ENCODE measurements at places on chromosomes 5 and 9.

DNA sequence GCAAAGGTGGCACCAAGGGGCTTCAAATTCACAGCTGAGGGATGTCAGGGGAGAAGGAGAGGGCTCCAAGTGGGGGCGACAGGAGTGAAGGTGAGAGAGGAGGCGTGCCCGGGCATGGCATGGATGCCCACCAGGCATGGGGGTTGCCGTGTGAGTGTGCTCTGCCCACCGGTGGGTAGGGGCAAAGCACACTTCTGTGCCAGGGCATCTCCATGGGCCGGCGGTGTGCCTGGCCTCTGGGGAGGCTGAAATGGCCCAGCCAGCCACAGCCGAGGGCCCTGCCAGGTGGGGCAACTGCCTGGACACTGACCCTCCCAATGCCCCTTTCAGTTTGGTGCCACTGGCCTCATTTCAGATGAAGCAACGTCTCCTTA, 14.0 kb upstream of the RNU6ATAC start:
- no peak for DNase-seq

GRCh38 chr5:172805736-172806255, 28.3 kb upstream of the ERGIC1 start:
- DNase-seq = no peak

- DNase-seq = no peak
These were observed 98.0 kb downstream of the PLPPR1 start for GRCh38 chr9:101126556-101126955.

DNA sequence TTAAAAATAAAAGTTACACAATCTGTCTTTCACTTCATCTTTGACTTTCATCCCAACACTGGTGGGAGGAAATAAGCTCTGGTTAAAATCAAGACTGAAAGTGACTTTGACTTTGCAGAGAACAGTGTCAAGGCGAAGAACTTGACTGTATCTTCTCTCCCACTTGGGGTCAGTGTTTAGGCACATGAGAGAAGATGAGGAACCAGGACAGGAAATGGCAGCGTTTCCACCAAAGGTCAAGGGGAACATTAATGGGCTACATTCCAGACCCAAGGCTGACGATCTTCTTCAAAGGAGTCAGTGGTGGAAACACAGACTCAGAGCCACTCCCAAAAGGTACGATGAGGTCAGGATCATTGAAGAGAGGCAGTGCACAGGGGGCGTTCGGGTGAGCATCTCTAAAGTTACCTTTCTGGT, 409.5 kb downstream of the ARHGEF28 start:
- DNase-seq = peak; percentile 47

DNA sequence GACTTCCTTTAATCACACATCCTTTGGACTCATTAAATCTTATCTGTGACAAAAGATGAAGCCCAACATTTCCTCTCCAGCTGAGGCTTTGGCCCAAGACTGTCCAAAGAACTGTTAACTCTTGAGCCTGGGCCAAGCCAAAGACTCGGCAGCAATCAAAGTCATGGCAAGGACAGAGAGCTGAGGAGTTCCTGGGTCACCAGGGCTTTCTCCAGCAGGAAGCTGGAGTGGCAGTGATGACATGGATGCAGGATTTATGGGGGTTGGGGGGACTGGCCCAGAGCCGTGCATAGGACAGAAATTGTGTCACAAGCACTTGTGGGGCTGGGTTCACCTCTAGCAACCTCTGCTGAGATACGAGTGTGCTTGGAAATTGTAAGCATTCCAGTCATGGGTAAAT, 440.3 kb downstream of the PLK2 start:
- DNase-seq = no peak

DNA sequence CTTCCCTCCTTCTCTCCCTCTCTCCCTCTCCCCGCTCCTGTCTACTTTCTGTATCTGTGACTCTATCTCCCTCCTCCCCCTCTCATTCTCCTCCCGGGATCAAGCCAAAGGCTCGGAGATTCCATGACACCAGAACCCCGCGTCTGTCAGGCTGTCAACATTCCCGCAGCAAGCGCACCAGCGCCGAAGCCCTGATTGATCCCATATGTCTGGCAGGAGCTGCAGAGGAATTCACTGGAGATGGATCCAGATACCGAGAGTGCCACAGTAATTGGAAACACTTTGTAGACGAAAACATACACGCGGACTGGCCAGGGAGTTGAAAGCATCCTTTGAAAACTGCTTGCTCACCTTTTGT, 300 bp upstream of the SVEP1 start:
- DNase-seq = no peak

DNA sequence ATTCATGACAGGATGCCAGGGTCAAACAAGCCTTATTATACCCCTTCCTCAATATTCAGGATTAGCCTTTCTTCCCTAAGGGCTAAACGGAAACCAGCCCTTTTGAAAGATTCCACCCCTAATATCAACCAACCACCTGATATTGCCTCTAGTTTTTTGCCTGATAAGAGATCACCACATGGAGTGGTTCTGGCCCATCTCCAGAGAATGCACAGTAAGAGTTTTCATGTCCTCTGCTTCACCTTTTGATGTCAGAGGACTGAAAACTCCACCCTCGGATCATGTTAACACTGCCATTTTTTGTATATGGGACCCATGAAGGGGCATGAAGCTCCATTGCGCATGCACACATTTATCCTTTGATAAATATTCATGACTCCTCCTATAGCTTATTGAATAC, 5.8 kb upstream of the LNPEP start:
- DNase-seq = no peak

DNA sequence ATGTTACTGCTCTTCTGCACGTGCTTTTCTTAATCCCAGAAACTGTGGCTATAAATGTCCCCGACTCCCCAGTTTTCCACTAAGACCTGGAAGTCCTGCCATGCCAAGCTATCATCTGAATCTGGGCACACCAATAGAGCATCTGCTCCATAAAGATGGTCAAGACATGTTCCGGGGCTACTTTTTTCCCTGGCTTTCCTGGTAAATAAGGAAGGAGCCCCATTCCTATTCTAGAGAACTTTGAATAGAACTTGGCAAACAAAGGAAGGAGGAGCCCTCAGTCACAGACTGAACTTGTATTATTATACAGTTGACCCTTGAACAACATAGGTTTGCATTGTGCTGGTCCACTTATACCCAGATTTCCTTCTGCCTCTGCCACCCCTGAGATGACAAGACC, 182.9 kb downstream of the CCDC192 start:
- DNase-seq = no peak

Measured in NCI-H1930 (cell line).